WTC11 (cell line): ENCODE measurements at places on chromosomes 2 and 18. TPM values are rescaled to one million over a fixed set of nuclear protein-coding genes. Genes with fewer than 3 reads are reported as not detected.

DNA sequence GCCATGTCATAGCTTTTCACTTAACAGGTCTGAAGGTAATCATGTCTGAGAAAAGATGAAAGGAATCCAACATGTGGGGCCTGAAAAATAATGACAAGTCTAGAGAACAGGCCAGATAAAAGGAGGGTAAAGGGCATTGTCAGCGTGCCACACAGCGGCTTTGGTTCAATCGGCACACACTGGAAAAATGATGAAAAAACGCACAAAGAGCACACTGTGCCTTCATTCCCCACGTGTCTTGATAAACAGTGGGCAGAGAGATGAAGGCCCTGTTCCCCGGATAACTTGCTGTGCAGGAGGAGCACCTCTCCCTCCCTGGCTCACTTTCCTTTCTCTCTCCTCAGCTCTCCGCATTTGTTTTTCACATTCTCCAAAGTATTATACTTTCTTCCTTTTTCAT lies 766.3 kb downstream of the TDRD15 start:
- H3K4me3 ChIP-seq: no peak overlapping the region
- 0 out of 2 replicates have a peak, but pooled peaks cover 4% of the 10 kb centered on the region for H3K4me1 ChIP-seq
- H3K36me3 ChIP-seq: no peaks in the 10 kb centered on the region
- no peaks in the 10 kb centered on the region for H3K27me3 ChIP-seq
- no peak for DNase-seq
- no peak overlapping the region for H3K27ac ChIP-seq

Gene UGT1A5
- total RNA-seq: not detected in 3 replicates

Gene WDR35
- total RNA-seq: 15.4 to 16.5 TPM (median 15.5 TPM) in 3 replicates

Gene MTCL1
- 50.0 to 64.3 TPM (median 52.9 TPM) in 3 replicates for total RNA-seq

Gene CLIP4
- total RNA-seq: 0.21 to 0.62 TPM (median 0.39 TPM) in 3 replicates

Gene UNC50
- total RNA-seq: 26.7 to 32.8 TPM (median 29.6 TPM) in 3 replicates

DNA sequence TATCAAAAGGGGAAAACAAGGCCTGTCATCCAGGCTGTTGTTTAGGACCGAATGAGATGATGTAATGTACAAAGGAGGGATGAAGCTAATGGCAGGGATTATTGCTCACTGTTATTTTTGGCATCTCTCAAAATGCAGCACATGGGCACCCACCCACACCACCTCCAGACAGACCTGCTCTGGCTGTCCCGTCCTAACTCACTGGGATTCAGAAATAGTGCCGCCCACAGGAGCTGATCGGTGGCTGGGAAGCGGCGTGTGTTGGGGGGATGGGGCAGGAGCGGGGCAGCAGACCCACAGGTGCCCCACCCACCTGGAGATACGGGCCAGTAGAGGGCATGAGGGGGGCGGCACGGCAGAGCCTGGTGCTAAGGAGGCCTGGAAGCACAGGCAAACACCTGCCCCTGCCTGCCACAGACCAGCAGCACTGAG lies 52.2 kb downstream of the CRACDL start:
- H3K36me3 ChIP-seq: peaks cover 27% of the 10 kb centered on the region
- no peaks in the 10 kb centered on the region; the same call in 1 of the 2 replicates for H3K27me3 ChIP-seq
- H3K4me1 ChIP-seq: no peaks in the 10 kb centered on the region
- H3K27ac ChIP-seq: no peak overlapping the region
- no peak overlapping the region for H3K4me3 ChIP-seq

Gene FBLN7
- 0.55 to 0.96 TPM (median 0.80 TPM) in 3 replicates for total RNA-seq

Gene RAMP1
- 0.62 to 1.2 TPM (median 1.0 TPM) in 3 replicates for total RNA-seq

GRCh38 chr18:3967359-3968180 lies 487.5 kb downstream of the DLGAP1 start:
- no peaks in the 10 kb centered on the region; the same call in 1 of the 2 replicates for H3K27me3 ChIP-seq
- H3K4me1 ChIP-seq: peaks cover 44% of the 10 kb centered on the region
- DNase-seq: peak; percentile 48
- H3K4me3 ChIP-seq: no peak overlapping the region
- H3K27ac ChIP-seq: no peak overlapping the region

- no peak for DNase-seq
- H3K4me1 ChIP-seq: no peaks in the 10 kb centered on the region
- no peaks in the 10 kb centered on the region for H3K27me3 ChIP-seq
- H3K4me3 ChIP-seq: no peak overlapping the region
- no peak overlapping the region for H3K27ac ChIP-seq
- no peaks in the 10 kb centered on the region for H3K36me3 ChIP-seq
Measured at GRCh38 chr2:67232936-67233335, 164.2 kb upstream of the ETAA1 start.

Gene CYP26B1
- 0.30 to 0.50 TPM (median 0.42 TPM) in 3 replicates for total RNA-seq

GRCh38 chr2:196935432-196935831 lies 8.9 kb upstream of the PGAP1 start:
- no peaks in the 10 kb centered on the region for H3K36me3 ChIP-seq
- no peak overlapping the region for H3K27ac ChIP-seq
- H3K27me3 ChIP-seq: no peaks in the 10 kb centered on the region
- H3K4me1 ChIP-seq: no peaks in the 10 kb centered on the region
- no peak overlapping the region for H3K4me3 ChIP-seq

GRCh38 chr2:105744909-105745853 lies at the start of gene NCK2:
TSS of gene NCK2 (plus strand) at chr2:105744912. CDS start at chr2:105855064, 110,152 bp downstream.
- peak within 1 kb of the TSS; percentile 78 for H3K4me3 ChIP-seq
- H3K27ac ChIP-seq: peak within 1 kb of the TSS; percentile 67
- peaks cover 8% of the 10 kb centered on the region for H3K27me3 ChIP-seq
- H3K36me3 ChIP-seq: peaks cover 15% of the 10 kb centered on the region
- H3K4me1 ChIP-seq: peaks cover 44% of the 10 kb centered on the region

Gene MYO7B
- 0.02 TPM in 1 of 3 replicates, not detected in the others for total RNA-seq

- H3K27ac ChIP-seq: no peak overlapping the region
- H3K36me3 ChIP-seq: no peaks in the 10 kb centered on the region
- H3K4me1 ChIP-seq: no peaks in the 10 kb centered on the region
- no peaks in the 10 kb centered on the region for H3K27me3 ChIP-seq
- H3K4me3 ChIP-seq: no peak overlapping the region
- no peak for DNase-seq
Measured at GRCh38 chr18:29309366-29309765, 1132.4 kb upstream of the CDH2 start.

- H3K4me3 ChIP-seq: no peak overlapping the region
- DNase-seq: no peak
- no peaks in the 10 kb centered on the region for H3K27me3 ChIP-seq
- peaks cover 11% of the 10 kb centered on the region for H3K4me1 ChIP-seq
Measured at GRCh38 chr18:52000435-52000834, 339.6 kb upstream of the DCC start.

GRCh38 chr2:101980368-101980767 lies 11.4 kb upstream of the IL1R2 start:
- H3K27me3 ChIP-seq: no peaks in the 10 kb centered on the region
- H3K4me3 ChIP-seq: no peak overlapping the region
- H3K36me3 ChIP-seq: no peaks in the 10 kb centered on the region
- no peak for DNase-seq

DNA sequence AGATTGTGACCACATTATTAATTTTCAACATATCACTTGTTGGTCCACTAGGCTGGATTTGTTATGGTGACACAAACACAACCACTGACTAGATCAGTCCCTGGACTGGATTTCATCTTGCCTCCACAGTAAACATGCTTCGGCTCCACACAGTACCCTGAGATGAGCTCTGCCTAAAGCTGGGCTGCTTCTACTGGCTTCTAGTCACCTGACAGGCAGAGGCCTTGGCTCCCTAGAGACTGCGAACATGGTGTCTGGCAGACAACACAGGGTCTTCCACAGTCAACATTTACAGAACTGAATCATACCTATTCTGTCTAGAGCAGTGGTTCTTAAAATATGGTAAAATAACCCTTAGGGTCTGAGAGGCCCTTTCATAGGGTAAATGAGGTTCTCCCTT lies 69.2 kb downstream of the RIT2 start:
- no peak for DNase-seq
- H3K36me3 ChIP-seq: no peaks in the 10 kb centered on the region
- no peak overlapping the region for H3K27ac ChIP-seq
- H3K4me1 ChIP-seq: no peaks in the 10 kb centered on the region; the same call in 1 of the 2 replicates
- H3K27me3 ChIP-seq: no peaks in the 10 kb centered on the region

DNA sequence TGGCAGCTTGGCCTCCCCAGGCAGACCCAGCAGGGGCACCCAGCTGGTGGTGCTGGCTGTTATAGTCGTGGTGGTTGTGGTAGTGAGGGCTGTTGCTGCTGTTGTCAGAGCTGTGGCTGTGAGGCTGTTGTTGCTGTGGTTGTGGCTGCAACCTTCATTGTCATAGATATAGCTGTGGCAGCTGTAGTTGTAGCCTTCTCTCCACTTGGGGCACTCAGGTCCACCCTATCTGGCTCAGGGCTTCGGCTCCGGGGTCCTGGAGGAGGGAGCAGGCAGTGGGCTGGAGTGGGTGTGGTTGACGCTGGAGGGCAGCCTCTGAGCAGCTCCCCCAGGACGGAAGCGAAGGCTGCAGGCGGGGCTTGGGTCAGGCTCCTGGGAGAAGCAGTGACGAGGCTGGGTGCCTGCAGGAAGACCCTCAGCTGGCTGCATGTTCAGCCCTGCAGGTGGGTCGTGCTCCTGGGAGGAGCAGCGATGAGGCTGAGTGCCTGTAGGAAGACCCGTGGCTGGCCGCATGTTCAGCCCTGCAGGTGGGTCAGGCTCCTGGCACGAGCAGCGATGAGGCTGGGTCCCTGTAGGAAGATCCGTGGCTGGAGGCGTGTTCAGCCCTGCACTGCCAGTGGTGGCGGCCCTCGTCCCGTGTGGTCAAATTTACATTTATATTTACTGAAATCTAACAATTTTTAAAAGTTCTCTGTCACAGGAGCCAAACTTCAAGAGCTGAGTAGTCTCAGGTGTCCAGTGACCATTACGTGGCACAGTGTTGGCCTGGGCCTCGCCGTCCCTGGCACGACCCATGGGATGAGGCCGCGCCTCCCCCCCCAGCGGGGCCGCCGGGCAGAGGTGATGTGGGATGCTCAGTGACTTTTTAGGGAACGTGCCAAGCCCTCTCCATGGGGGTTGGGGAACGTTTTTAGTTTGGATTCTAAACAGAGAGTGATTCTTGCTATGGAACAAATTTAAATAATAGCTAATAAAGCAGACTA lies 79.2 kb upstream of the PXDN start:
- H3K27ac ChIP-seq: no peak overlapping the region; the same call in 1 of the 2 replicates
- H3K4me3 ChIP-seq: no peak overlapping the region
- no peaks in the 10 kb centered on the region for H3K36me3 ChIP-seq
- peaks cover 9% of the 10 kb centered on the region for H3K4me1 ChIP-seq

GRCh38 chr2:67777010-67777409 lies 285.8 kb downstream of the C1D start:
- no peak overlapping the region for H3K27ac ChIP-seq
- no peaks in the 10 kb centered on the region for H3K36me3 ChIP-seq
- 0 out of 2 replicates have a peak, but pooled peaks cover 2% of the 10 kb centered on the region for H3K4me1 ChIP-seq
- no peaks in the 10 kb centered on the region for H3K27me3 ChIP-seq
- no peak for DNase-seq

DNA sequence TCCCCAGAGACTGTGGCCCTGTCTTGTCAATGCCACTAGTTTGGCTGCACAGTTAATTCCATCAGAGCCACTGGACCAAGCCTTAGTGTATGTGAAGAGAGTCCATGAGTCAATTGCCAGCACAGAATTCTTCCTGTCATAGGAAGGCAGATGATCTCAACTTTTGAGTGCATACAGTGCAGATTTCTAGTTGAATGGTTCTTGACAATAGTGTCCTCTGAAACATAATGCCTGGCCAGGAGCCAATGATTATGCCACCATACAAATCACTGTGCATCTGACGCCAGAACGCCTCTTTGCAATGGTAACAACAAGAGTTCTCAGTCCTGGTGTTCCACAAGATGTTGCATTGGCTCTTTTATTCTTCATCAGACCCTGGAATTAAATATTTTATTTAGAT lies 7.1 kb downstream of the NEUROD1 start:
- peaks cover 77% of the 10 kb centered on the region for H3K27me3 ChIP-seq
- no peaks in the 10 kb centered on the region for H3K36me3 ChIP-seq
- H3K4me3 ChIP-seq: no peak overlapping the region
- no peak overlapping the region for H3K27ac ChIP-seq
- H3K4me1 ChIP-seq: peaks cover 13% of the 10 kb centered on the region

GRCh38 chr2:216633616-216634369 lies 573 bp downstream of the IGFBP2 start:
- peaks cover 13% of the 10 kb centered on the region for H3K27me3 ChIP-seq
- peak; percentile 54 for DNase-seq
- H3K4me1 ChIP-seq: peaks cover 59% of the 10 kb centered on the region
- H3K27ac ChIP-seq: peak overlapping the region; percentile 87
- H3K36me3 ChIP-seq: peaks cover 17% of the 10 kb centered on the region

Gene DNER
- 2.5 to 3.7 TPM (median 2.9 TPM) in 3 replicates for total RNA-seq

- no peaks in the 10 kb centered on the region for H3K36me3 ChIP-seq
- no peak for DNase-seq
- no peak overlapping the region for H3K4me3 ChIP-seq
- peaks cover 25% of the 10 kb centered on the region for H3K4me1 ChIP-seq
Measured at GRCh38 chr2:68732036-68732932, 2.3 kb upstream of the ARHGAP25 start.

Gene STARD6
- total RNA-seq: 0.23 TPM in 1 of 3 replicates, not detected in the others

Gene SMARCAL1
- total RNA-seq: 20.9 to 24.3 TPM (median 22.4 TPM) in 3 replicates

- peaks cover 10% of the 10 kb centered on the region for H3K4me1 ChIP-seq
- H3K27me3 ChIP-seq: no peaks in the 10 kb centered on the region
Measured at GRCh38 chr2:41736105-41736567, 311.7 kb upstream of the PKDCC start.

DNA sequence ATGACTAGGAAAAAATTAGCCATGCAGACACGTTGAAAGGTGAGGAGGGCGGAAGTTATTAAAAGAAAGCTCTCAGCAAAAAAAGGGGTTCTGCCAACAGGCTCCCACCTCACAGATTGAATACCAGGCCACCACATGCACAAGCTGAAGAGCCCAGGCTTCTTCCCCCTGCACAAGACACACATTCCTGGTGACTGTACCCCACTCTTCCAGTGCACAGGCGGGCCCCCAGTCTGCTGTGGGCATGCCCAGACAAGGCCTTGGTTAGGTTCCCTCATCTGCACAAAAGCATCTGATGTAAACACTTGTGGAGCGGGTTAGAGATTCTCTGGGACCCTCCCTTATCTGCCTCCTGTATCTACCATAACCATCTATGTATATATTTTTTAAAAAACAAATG lies 81.7 kb downstream of the AGPS start:
- peaks cover 9% of the 10 kb centered on the region for H3K4me1 ChIP-seq
- no peak for DNase-seq
- H3K36me3 ChIP-seq: peaks cover 32% of the 10 kb centered on the region
- no peak overlapping the region for H3K27ac ChIP-seq
- H3K27me3 ChIP-seq: no peaks in the 10 kb centered on the region
- no peak overlapping the region for H3K4me3 ChIP-seq

DNA sequence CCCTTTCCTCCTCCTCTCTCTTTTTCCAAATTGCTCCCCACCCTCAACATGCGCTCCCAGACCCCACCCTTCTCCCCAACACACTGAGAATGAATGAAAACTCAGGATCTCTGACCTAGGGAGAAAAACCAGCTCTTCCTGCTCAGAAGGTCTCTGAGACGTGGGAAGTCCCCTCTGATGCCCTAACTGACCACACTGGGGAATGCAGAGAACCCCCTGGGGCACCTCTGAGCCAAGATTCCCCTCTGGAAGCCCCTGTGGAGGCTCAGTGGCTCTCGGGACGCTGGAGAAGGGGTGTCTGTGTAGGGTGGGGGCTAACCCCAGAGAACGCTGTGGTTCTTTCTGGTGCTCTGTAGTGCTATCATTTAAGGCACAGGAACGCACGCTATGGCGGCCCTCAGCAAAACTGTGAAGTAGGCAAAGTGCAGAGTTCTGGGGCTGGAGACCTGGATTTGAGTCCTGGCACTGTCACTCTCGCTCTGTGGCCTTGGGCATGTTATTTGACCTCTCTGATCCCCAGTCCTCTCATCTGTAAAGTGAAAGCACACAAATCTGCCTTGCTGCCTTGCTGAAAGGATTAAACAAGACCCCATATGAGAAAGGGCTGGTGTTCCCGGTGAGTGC lies 17.1 kb downstream of the ATOH8 start:
- H3K27ac ChIP-seq: no peak overlapping the region
- H3K4me1 ChIP-seq: peaks cover 58% of the 10 kb centered on the region
- DNase-seq: no peak
- no peaks in the 10 kb centered on the region for H3K36me3 ChIP-seq
- H3K4me3 ChIP-seq: no peak overlapping the region
- H3K27me3 ChIP-seq: peaks cover 39% of the 10 kb centered on the region
